ENCODE measurements at places on chromosomes 13 and 19. TPM values are rescaled to one million over a fixed set of nuclear protein-coding genes. Genes with fewer than 3 reads are reported as not detected.

IL17D gene
- 0.40 TPM for total RNA-seq

TEKTIP1 gene
- not detected for total RNA-seq

NCCRP1 gene
- 32.7 TPM for total RNA-seq

CEACAM7 gene
- total RNA-seq = 9.1 TPM

RNF17 gene
- not detected for total RNA-seq

ZNF723 gene
- not detected for total RNA-seq

COX7A1 gene
- total RNA-seq = 17.1 TPM

GRK1 gene
- not detected for total RNA-seq

ELSPBP1 gene
- not detected for total RNA-seq

COL4A1 gene
- total RNA-seq = 36.7 TPM

TLE6 gene
- total RNA-seq = 0.23 TPM

IFNL1 gene
- total RNA-seq = not detected

PRKCG gene
- total RNA-seq = not detected

C1QTNF9B gene
- total RNA-seq = not detected

TBCB gene
- 63.2 TPM for total RNA-seq

ALG11 gene
- 23.7 TPM for total RNA-seq

ZNF547 gene
- total RNA-seq = 1.8 TPM

RNASEH2A gene
- 14.3 TPM for total RNA-seq
